ENCODE measurements at places on chromosomes 3 and 15.

DNA sequence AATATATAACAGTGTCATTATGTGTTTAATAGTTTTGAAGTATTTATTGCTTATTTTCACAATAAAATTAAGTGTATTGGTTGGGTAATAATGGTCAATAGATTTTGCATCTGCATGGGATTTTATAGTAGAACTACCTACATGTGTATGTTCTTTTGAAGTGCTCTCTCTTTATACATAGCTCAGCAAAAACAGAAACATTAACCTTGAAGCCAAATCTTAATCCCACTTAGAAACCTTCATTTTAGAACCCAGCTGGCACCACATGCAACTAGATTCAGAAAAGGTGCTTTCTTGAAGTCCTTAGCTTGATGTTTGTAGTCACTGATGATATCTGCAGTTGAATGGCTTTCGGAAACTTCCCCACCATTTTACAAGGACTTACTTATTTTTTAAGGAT lies 146.9 kb upstream of the IL12A start:
- no peak for DNase-seq

GRCh38 chr15:90697175-90697574 lies 20.0 kb upstream of the BLM start:
- no peak for DNase-seq

- no peak for DNase-seq
These were observed 35.8 kb downstream of the GOLGA6L10 start for GRCh38 chr15:82313446-82313845.

DNA sequence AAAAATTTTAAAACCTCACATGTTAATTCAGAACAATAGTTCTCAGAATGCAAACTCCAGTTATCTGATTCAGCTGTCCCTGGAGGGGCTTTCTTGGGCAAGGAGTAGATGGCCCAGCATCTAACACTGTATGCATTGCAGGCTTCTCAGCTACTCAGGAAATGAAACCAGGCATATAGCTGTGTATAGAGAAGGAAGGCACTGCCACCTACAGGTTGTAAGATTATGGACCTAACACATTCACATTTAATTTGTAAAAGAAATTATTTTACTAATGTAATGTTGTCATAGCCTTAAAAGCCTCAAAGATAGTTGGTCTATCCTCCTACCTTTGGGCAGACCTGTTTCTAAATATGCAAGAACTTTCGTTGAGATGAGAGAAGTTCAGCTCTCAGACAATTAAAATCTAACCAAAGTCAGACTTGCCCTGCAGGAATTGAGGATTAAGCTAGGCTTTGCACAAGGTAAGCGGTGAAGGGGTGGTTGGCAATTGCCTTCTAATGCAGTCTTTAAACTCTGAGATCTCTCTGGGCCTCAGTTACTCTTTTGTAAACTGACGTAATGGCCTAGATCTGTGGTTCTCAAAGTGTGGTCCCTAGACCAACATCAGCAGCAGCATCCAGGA lies 132.8 kb upstream of the SLC24A5 start:
- peak; percentile 23 for DNase-seq

DNA sequence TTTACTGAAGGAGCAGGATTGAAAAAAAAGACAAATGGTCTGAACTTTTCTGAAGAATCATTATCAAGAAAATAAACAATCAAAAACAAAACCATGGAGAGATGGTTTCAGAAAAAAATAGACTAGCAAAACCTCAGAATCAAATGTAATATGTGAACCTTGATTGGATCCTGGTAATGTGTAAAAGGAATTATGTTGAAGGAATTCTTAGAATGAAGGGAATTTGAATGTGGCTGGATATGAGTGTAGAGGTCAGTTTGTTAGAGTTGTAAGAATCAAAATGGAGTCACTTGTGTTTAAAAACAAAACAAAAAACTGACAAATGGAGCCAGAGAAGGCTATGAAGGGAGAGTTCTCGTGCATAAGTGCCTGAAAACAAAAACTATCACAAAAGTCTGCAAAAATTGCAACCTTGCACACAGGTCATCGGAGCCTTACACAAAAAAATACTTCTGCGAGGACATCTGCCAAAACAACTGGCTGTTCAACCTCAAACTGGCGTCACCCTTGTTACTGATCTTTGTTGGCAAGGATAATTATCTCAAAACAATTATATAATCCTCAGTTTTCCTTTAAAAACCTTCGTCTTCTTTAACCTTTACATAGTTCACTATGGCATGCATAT lies 19.1 kb upstream of the ATP13A3 start:
- no peak for DNase-seq
